ENCODE measurements at places on chromosomes 11 and 22.

DNA sequence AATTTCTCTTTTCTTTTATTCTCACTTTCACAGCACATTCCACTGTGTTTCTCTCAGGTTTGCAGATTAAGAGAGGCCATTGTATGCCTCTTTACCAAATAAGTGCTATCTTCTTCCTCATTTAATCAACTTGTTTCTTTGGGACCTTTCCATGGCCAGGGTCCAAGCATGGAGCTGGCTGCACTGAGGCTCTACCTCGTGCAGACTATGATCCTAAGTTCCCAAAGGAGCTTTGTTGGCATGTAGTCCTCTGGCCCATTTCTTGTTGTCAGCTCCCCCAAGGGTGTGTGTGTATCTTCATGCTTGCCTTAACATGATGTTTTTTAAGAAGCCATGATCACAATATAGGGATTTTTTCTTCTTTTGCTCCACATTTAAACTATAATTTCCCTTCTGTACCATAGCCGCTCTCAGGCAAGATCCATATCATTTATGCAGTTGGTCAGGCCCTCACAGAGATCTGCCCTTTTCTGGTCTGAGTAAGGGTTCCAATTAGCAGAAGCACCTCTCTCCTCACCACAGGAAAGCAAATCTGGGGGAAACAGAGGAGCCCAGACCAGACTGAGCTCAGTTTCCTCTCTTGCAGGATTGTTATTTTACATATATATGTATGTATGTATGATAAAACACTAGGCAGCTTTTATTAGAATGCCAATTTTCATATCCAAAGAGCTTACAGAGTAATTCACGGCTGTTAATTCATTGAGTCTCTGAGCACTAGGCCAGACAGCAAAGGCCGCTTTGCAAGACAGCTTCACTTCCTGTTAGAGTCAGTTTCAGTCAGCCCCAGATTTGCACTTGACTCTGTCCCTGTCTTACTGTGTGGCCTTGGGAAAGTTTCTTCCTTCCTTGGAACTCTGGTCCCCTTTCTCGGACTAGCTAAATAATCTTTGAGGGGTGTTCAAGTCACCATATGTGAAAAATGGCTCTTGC lies 34.3 kb downstream of the CYB5R2 start:
- DNase-seq: no peak

DNA sequence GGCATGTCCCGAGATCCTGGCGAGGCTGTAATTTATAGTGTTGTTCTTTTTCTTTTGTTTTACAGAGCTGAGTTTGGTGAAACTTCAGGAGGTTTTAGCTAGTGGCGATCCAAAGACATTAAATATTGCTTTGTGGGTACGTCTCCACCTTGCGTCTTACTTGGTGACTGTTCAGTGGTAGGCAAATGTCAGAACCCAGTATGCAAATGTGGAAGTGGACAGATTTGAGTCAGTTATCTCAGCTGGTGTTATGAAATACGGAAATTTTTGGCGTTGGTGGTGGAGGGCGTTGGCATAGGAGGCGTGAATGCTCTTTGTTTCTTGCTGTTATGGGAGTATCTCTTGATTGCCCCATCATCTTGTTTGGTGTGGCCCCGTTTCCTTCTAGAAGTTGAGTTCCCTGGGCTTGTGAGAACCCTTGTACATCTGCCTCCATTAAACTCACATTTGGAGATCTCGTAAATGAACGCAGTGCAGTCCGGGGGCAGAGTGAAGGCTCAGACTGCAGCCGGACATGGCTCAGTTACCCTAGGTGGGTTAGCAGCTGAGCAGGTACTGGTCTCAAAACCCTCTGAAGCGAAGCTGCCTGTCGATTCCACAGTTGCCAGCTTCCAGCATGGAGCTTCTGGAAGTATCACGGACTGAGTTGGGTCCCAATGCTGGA lies 39.9 kb downstream of the PTPRJ start:
- DNase-seq: no peak

- no peak for DNase-seq
These were observed 18.1 kb downstream of the IL17REL start for GRCh38 chr22:49994361-49995040.

DNA sequence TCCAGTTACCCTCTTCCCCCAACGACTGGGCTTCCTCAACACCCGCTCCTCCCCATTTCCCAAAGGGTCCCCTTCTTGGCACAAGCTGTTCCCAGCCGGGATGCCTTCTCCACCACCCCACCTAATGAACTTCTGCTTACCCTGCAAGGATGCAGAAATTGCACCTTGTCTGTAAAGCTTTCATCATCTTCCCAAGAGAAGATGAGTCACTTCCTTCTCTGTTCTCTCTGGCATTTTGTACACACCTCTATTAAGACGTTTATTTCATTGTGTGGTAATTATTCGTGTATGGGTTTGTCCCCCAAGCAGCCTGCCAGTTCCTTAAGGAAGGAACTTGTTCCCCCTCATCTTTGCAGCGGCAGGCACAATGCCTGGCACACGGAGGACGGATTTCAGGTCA lies 351.1 kb downstream of the CADM1 start:
- DNase-seq: no peak

DNA sequence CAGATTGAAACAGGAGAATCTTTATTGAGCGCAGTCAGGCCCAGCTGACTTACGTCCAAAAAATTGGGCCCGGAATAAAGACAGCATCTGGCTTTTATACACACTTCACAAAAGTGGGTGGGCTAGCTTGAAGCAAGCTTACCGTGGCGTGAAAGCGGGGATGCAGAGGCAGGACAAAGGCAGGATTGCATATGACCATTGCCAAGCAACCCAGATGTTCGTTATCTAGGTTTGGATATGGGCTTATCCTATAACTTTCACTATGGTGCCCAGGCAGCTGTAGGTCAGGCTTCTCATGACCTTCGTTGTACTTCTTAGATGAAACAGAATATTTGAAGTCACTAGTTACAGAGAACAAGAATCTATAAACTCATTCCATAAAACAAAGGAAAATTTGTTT lies 1575.6 kb upstream of the RAG2 start:
- no peak for DNase-seq

GRCh38 chr22:22836635-22837034 lies 51.0 kb upstream of the IGLL5 start:
- no peak for DNase-seq

DNA sequence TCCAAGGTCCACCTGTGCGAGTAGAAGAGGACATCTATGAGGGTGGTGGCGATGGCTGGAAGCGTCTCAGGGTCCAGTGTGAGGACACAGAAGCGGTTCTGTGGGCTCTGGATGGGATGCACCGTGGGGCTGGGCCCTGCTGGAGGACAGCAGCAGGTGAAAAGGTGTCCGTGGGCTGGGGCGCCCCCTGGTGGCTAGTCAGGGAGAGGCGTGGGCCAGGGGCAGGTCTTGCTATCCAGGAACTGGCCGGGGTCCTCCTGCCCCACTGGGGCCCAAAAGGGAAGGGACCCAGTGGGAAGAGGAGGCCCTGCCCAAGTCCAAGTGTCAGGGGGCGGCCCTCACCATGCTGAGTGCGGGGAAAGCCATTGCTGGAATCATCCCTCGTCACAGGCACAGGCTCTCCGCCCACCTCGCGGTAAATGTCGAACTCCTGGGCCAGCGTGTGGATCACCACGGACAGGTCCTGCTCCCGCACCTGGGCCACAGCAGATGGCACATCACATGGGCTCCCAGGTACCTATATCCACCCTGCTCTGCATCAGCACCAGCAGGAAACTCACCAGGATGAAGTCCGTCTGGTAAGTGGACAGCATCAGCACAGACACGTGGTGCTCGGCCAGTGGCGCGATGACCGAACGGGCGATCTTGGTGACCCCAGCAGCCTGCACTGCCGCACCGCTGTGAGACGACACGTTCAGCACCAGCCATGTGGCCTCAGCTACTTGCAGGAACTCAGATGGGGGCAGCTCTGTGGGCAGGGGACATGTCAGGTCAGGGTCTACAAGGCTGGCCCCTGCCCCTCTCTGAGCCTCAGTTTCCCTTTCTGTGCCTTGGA lies 2.3 kb downstream of the CASTOR1 start:
- no peak for DNase-seq

- DNase-seq: no peak
These were observed 679 bp downstream of the SPCS2 start for GRCh38 chr11:74949753-74950137.

DNA sequence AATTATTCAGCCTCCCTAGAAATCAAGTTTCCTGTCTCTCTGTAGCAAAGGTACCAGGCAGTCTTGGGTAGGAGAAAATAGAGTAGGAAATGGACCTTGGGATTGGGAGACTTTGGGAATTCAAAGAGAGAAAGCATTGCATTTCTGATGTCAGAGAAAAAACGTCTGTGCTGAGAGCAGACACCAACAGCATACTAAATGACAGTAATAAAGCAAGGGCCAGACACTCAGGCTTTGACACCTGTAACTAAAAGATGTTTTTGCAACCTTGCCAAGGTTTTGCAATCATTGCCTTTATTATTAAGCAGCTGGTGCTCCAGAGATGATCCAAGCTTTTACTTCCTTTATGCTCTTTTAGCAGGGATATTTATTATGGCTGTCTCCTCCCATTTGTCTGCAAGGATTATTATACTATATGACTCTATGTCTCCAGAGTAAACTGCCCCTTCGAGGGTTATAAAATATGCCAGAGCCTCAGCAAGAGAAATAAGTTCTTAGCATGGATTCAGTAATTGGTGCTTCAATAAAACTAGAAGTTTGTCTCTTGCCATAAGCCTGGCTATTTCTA lies 85.2 kb upstream of the GRAMD1B start:
- DNase-seq: no peak

DNA sequence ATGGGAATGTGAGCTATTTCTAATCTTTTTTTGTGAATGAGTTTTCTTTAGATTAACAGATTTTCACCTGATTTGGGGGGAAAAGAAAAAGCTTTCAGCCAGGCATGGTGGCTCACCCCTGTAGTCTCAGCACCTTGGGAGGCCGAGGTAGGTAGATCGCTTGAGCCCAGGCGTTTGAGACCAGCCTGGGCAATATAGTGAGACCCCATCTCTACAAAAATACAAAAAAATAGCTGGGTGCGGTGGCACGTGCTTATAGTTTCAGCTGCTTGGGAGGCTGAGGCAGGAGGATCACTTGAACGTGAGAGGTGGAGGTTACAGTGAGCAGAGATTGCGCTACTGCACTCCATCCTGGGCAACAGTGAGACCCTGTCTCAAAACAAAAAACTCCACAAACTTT lies 92.2 kb downstream of the HSD17B12 start:
- no peak for DNase-seq

GRCh38 chr11:70427436-70427835 lies 29.1 kb downstream of the CTTN start:
- DNase-seq: no peak

DNA sequence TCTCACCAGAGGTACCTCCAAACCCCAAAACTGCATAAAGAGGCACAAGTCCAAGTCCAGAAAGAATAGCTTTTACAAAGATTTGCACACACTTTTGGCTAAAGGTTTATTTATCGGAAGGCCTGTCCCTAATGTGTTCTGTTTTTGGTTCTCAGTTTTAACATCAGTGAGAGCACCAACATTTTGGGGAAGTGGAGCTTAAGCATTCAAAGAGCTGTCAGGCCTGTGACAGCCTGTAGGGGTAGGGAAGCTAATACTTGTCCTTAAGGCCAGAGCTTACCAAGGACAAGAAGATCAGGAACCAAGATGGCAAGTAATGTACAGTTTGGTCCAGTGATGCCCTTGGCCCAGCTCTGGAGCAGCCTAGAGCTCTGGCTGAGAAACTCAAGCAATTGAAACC lies 38.9 kb upstream of the SCUBE2 start:
- no peak for DNase-seq

- DNase-seq: no peak
These were observed 900.7 kb downstream of the JRKL start for GRCh38 chr11:97290464-97291041.

DNA sequence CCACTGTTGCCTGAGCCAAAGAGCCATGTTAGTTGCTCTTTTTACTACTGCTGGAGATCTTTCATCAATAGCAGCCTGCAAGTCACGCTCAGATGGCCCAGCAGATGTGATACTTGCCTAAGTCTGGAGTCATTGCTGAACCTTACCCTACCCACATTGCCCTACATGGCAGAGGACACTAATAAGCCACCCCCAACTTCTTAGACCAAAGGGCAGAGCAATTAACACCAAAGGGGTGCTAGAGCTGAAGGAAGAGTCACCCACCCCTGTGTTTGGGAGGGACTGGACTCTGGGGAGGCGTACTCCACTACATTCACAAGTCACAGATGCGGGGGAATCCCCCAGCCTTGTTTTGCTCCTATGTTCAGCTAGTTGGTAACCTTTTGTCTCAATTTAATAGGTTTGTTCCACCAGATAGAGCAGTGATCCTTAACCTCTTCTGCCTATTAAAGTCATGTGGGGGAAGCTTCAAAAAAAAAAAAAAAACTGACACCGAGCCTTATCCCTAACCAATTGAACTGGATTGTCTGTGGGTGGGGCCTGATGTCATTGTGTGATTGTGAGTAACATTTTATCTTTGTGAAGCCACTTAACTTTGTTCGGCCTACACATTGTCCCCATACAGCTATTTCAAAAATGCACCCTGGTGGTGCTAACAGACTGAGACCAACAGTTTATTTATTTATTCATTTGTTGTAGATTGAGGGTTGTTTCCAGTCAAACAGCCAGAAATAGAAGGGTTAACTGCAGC lies 13.1 kb downstream of the ADM start:
- no peak for DNase-seq

DNA sequence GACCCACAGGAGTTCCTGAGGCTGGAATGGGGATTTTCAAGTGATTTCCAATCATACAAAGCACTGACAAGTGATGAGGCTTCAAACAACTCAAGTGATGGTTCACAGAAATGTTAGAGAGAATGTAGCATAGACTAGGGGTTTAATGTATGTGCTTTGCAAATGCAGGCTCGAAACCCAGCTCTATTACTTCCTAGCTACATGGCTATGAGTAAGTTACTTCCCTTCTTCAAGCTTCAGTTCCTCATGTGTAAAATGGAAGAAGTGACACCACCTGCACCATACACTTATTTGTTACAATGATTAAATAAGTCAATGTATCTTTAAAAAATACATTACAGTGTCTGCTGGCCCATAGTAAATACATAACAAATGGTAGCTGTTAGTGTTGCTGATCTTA lies 139.8 kb downstream of the CCDC81 start:
- no peak for DNase-seq

- no peak for DNase-seq
These were observed 18.5 kb upstream of the PHLDA2 start for GRCh38 chr11:2947744-2948143.

DNA sequence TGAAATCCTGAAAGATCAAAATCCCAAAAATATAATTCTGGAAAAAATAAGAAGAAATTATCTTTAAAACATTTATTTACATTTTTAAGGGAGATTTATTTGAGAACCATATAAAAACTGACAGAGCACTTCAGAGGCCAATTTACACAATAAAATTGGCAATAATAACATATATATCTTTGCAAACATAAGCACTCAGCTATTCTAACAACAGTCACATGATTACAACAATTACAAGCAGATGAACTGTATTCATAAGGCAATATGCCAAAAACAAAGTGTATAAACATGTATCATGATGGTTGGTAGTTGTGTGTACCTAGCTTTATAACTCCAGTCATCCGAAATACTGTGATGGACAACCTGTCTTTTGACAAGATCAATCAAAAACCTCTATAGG lies 17.7 kb upstream of the RASSF10 start:
- no peak for DNase-seq
